ENCODE measurements at places on chromosomes 1 and 21. TPM values are rescaled to one million over a fixed set of nuclear protein-coding genes. Genes with fewer than 3 reads are reported as not detected.
A peak's percentile ranks its signal among the peaks of the same experiment; 100 is the strongest.

DNA sequence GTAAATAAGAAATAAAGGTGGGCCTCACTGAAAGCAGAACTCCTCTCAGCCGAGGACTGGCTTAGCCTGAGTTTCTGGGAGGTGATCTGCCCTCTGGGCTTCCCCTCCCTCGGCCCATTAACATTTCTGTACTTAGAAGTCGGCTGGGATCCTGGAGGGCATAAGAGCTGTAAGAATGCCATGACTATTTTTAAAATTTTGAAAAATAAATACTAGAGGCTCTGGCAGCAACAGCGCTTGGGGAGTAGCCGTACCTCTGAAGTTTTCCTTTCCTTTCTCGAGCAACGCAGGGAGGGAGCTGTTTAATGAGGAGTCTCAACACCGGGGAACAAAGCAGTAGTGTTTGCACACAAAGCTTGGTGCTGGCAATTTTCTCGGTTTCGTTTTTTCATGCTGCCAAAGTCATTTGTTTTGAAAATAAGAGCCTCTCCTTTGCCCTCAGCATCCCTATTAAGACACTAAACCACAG is 498.7 kb downstream of the SMYD3 start:
- no peak for DNase-seq

- peak; percentile 16 for DNase-seq
Observed at GRCh38 chr1:99849413-99849743, 783 bp upstream of the AGL start.

- DNase-seq: peak; percentile 5
Observed at GRCh38 chr21:39232861-39233291, 49.6 kb upstream of the PSMG1 start.

GRCh38 chr1:179969962-179970361 is 15.4 kb downstream of the CEP350 start:
- DNase-seq: no peak

GRCh38 chr1:23825762-23826522 is 713 bp upstream of the HMGCL start:
- DNase-seq: no peak

- no peak for DNase-seq
Observed at GRCh38 chr1:156081180-156081916, 917 bp downstream of the MEX3A start.

Gene RGS8
- total RNA-seq: not detected

Gene WDR64
- total RNA-seq: 0.07 TPM

GRCh38 chr1:90558126-90558525 is 159.0 kb downstream of the BARHL2 start:
- DNase-seq: no peak

Gene ERRFI1
- total RNA-seq: 163 TPM

Data from hepatocyte (in vitro differentiated cells).